Renal pelvis (tissue), 12 donors: ENCODE measurements at places on chromosomes 3 and 15. TPM values are rescaled to one million over a fixed set of nuclear protein-coding genes. Genes with fewer than 3 reads are reported as not detected.

FHIT gene
- polyA plus RNA-seq, result 28.2 TPM

CXCR6 gene
- polyA plus RNA-seq, result 0.07 TPM

SEC22A gene
- 23.9 TPM for polyA plus RNA-seq

CDCP1 gene
- polyA plus RNA-seq, result 1.4 TPM

DNA sequence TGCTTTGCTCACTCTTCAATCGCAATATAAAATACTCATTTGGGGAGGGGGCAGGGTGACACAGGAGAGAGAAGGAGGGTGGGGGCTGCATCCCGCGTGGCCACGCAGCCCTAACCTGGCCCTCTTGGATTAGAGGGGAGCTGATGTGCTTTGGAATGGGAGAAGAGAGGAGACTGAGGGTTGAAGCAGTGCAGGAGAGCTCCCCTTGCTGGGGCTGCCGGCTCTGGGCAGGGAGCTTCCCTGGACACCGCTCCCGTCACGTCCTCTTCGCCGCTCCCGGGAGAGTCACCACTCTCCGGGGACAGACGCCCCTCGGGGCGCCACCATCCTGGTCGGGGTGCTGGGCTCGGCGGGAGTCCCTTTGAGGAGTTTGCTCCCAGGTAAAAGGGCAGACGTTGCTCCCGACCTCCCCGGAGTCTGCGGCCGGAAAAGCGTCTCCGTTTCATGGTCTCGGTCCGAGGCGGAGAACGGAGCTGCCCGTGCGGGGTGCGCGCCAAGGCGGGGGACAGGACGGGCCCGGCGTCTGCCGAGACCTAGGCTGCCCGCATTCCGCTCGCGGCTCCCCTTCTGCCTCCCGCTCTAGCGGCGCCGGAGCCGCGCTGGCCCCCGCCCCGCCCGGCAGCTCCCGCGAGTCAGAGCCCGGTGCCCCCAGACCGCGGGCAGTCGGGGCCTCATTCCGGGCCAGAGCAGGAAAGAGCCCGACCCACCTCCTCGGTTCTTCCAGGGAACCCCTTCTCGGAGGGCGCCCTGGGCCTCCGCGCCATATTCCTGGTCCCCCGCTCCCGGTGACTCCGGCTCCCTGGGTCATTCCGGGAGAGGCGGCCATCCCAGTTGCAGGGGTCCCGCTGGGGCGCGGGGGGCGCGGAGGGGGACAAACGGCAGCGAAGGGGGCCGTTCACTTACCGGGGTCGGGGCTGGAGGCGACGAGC is 603 bp downstream of the SLC7A14 start:
- no peak for DNase-seq

DNA sequence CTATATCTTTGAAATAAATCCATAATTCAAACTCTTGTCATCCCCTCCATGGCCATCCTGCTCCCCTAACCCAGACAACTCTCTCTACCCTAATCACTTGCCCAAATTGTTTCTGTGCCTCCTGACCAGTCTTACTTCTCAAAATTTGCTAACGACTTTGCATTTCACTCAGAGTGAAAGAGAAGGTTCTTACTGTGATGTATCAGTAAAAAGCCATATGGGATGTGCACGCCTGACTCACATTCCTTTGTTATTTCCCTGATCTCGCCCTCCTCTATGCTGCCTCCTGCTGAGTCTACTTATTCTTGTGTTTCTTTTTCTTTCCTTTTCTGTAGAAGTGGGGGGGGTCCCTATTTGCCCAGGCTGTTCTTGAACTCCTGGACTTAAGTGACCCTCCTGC is 487.2 kb upstream of the FRG2C start:
- no peak for DNase-seq

GRCh38 chr3:168997488-168997887 is 666.0 kb downstream of the MECOM start:
- no peak for DNase-seq

GRCh38 chr3:66018057-66019033 is 20.4 kb downstream of the MAGI1 start:
- DNase-seq, result no peak

DNA sequence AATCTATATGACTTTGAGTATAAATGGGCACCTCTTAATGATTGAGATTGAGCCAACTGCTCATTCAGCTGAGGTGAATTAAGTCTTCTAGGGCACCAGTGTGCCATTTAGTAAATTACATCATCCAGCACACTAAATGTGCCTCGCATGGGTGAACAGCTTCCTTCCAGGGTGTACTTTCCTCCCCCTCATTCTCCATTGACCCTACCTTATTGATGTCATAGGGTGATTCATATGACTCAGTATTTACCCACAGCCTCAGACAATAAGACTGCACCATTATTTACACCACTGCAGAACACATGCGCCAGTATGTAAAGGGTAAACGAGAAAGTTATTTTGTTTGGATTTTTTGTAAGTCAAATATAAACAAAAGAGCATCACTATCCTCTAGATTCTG is 185.2 kb upstream of the ARL6 start:
- DNase-seq, result peak; percentile 77

GRCh38 chr3:122926322-122926721 is 101.2 kb downstream of the SEMA5B start:
- DNase-seq, result no peak

GRCh38 chr3:61819861-61820260 is 258.5 kb downstream of the PTPRG start:
- DNase-seq, result no peak

GRCh38 chr3:135235541-135235940 is 440.5 kb downstream of the EPHB1 start:
- no peak for DNase-seq

GRCh38 chr15:33292717-33293307 is 18.0 kb upstream of the RYR3 start:
- peak; percentile 56 for DNase-seq

DNA sequence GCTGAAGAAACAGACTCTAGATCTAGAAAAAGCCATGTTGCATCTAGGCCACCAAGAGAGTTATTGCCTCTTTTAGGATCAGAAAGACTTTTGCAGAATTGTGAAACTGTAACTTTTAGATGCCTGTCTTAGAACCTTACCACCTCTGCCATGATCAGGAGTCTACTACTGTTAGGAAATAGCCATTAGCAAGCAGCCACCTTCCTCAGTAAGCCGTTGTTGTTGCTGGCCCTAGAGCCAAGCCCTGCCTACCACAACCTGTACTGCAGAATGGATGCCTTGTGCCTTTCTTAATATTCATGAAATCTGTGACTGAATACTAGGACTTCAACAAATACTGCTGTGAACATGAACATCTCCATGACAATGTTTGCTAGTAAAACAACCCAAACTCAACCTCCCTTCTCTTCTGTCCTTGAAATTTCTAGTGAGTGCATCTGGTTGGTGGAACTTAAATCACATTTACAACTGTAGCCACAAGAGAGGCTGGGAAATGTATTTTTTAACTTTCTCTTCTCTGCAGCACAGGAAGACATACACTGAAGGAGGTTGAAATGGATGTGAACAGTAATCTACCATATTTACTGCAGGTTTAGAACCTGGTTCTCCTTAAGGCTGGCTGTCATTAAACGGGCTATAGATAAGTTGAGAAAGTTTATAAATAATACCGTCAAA is 20.7 kb downstream of the RASA2 start:
- DNase-seq, result no peak

TLR9 gene
- 0.36 TPM for polyA plus RNA-seq

DNA sequence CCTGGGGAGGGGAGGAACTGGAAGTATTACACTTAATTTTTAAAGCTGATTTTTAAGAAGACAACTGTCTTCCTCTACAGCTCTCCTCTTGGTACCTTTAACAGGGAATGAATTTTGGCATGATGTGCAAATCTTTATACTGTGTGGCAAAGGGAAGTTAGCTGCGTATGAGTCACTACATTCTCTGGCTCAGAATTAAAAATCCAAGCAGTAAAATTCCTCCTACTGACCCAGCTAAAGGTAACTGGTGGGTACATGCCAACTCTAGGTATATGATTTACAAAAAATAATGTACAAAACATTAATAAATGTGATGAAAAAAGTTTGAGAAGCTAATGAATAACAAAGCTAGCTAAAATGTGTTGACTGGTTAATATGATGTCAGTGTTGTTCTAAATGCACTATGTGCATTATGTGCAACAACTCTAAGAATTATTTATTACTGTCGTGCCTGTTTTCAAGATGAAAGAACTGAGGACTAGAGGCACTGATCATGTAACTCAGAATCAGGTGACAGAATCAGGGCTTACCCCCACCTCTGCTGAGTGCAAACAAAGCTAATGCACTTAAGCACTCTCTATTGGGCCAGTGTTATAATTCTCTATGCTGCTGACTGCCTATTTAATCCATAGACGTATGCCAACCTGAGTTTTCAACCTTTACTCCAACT is 194.7 kb upstream of the CADPS start:
- DNase-seq, result no peak

SKOR1 gene
- 0.41 TPM for polyA plus RNA-seq

VGLL3 gene
- polyA plus RNA-seq, result 4.4 TPM

DNA sequence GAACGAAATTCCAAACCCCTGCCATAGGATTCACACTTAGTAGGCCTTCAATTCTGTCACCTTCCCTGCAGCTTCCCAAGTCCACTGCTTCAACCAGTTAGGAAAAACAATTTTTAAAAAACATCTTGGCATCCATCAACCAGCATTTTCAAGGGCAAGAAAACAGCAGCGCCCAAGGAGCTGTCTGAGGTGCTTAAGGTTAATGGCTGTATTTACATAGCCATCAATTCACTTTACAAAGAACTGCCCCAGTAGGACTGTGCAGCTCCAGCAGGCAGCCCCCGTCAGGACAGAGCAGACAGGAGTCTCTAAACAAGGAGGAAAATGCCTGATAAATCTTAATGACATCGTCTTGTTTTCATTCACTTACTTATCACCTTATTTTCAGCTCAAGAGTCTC is 13.3 kb downstream of the TAFA4 start:
- peak; percentile 55 for DNase-seq

- no peak for DNase-seq
Measured at GRCh38 chr3:10973046-10973595, 19.4 kb upstream of the SLC6A1 start.

GRCh38 chr15:77983091-77983707 is 94.3 kb downstream of the TBC1D2B start:
- no peak for DNase-seq

TXNRD3 gene
- polyA plus RNA-seq, result 15.4 TPM

DNA sequence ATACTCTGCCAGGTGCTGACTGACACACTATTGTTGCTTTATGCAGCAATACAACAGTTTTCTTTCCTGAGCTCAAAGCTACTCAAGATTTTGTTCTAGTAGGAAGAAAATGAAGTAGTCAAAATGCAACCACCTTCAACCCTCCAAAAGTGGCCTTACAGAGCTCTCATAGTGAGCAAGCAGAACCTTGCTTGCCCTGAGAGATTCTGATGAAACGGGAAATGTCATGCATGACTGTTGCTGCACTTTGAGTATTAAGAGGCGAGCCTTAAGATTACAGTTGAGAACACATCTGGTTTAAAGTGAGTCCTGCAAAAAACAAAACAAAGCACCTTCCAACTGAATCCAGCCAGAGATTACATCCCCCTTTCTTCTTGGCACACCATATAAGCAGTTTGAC is 29.7 kb downstream of the MINDY4B start:
- no peak for DNase-seq

GRCh38 chr3:39329493-39329892 is at the start of gene CCR8:
TSS of gene CCR8 (plus strand) at chr3:39329709. CDS start at chr3:39332332, 2,623 bp downstream.
- no peak for DNase-seq

- DNase-seq, result no peak
Measured at GRCh38 chr15:78750566-78750965, 60.7 kb downstream of the ADAMTS7 start.

- no peak for DNase-seq
Measured at GRCh38 chr3:182357928-182358327, 435.4 kb upstream of the ATP11B start.

DNA sequence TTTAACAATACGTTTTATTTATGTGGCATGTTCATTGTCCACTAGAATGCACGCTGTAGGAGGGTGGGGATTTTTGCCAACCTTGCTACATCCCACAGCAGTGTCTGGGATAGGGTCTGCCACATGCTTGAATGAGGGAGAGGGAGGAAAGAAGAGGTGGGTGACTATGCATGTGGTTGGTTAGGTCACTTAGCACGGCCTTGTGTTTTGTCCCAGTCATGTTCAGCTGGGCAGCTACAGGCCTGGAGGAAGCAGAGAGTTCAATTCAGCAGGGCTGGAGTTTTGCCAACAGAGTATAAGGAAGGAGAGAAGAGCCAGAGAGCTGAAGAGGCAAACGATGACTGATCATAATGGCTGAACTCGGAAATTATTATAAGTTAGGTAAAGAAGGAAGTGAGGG is 268.4 kb upstream of the NSMCE3 start:
- DNase-seq, result no peak

DNA sequence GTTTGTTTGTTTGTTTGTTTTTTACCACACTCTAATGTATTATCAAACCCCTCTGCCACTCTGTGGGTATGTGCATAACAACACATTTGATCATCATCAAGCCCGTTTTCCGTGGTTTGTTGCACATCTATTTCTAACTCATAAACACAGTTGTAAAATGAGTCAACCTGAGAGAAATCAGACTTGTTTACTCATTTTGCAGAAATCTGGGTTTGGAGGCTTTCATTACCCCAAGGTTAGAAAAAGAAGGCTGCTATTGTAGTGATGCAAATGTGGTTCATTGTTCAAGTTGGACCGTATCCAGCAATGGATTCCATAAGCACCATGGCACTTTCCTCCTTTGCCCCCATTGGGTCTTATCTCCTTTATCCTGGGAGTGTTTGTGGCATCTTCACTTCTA is 353.2 kb upstream of the SOX2 start:
- no peak for DNase-seq

DNA sequence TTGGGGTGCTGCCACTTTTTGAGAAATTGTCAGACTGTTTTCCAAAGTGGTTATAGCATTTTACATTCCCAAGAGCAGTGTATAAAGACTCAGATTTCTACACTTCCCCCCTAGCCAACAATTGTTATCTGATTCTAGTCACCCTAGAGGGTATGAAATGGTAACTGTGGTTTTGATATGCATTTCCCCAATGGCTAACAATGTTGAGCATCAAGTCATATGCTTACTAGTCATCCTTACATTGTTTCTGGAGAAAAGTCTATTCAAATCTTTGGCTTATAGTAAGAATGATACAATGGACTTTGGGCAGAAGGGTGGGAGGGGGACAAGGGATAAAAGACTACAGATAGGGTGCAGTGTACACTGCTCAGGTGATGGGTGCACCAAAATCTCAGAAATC is 73.3 kb downstream of the CSNK1G1 start:
- DNase-seq, result no peak

THAP10 gene
- polyA plus RNA-seq, result 7.8 TPM

ROPN1 gene
- polyA plus RNA-seq, result 0.18 TPM

- DNase-seq, result no peak
Measured at GRCh38 chr15:47877836-47878235, 160.5 kb downstream of the SEMA6D start.

- DNase-seq, result no peak
Measured at GRCh38 chr3:188692700-188693099, 479.1 kb upstream of the TPRG1 start.
